Suppressor macrophage treated with lipopolysaccharide for 4 hours (primary cell): ENCODE measurements at places on chromosomes 4 and X.
A peak's percentile ranks its signal among the peaks of the same experiment; 100 is the strongest.

DNA sequence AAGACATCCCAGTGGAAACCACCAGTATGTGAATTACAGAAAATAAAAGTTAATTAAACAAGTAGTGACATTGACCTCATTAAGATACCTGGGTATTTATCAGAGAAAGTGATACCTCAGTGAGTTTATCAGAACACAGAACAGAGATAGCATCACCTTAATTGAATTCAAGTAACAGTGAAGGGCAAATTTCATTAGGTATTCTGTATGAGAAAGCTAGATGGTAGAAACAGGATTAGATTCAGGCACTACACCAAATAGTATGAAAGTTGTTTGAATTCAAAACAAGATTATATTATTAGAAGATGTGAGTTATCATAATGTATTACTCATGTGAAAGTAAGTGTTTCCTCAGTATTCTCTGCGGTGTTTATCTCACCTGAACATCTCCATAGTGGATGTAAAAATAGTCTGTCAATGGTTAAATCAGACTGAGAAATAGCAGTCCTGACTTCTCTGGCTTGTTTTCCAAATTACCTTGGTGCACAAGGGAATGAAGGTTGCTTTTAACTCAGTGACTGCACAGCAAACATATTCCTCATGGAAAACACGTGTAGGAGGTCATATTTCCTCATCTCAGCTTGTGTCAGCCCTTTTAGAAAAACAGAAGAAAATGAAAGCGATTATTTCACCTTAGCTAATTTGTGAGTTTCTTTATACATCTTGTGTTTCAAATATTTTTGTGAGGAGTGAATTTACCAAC, 79.9 kb upstream of the PCDH18 start:
- DNase-seq, result no peak

DNA sequence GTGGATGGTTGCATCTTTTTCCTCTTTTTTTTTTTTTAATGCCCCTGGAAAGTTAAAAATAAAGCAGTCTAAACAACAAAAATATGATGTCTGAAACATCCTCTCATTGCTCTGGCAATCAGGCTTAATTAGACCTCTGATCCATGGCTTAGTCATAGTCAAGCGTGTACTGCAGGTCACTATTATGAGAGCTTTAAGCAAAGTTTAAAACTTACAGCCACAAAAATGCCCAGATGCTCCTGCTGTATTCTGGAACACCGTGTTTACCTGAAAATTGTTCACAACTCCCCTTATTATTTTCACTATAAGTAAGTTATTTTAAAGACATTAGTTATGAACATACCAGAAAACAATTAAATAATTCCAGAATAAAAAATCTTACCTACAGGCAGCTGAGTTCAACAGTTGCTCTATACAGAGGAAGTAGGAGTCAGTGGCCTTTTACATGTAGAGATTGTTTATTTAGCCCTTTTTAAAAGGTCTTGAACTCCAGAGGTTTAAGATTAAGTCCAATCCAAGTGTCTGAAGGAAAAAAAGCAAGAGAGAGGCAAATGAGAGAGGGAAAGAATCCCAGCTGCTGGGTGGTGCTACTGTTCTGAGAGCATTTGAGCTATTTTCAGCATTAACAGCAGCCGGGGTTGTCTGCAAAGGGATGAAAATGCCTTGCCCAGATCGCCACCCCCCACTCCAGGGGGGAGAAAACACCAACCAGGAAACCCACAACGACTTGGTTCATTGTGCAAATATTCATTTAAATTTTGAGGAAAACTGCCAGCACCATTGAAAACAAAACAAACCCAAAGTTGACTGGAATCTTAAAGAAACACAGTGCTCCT, 36.9 kb downstream of the SORBS2 start:
- no peak for DNase-seq

GRCh38 chrX:46837558-46838485, 979 bp downstream of the RP2 start:
- peak; percentile 40 for DNase-seq

DNA sequence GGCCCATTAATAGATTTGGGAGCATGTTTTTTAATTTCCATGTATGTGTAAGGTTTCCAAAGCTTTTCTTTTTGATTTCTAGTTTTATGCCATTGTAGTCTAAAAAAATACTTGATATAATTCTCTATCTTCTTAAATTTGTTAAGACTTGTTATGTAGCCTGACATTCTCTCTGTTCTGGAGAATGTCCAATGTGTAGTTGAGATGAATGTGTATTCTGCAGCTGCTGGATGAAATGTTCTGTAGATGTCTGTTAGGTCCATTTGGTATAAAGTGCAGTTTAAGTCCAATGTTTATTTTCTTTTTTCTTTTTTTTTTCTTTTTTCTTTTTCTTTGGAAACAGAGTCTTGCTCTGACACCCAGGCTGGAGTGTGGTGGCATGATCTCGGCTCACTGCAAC, 378.5 kb upstream of the MAD2L1 start:
- no peak for DNase-seq

DNA sequence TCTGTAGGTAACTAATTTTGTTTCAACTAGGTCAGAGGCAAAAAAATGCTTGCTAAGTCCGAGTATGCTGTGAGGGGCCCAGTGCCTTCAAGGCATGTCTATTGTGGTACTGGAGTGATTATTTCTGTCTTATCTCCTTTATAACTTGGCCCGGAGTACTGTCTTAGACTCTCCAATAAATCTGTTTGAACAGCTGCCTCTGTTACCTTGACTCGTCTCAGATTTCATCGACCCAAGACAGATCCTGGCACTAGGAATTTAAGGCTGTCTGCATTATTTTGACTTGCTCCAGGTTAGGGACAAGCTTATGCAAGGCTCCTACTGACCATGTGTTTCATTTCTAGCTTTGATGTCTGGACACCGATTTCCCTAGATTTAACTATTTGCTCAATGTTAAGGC, 41.1 kb upstream of the NKAP start:
- DNase-seq, result no peak

GRCh38 chrX:101977106-101977505, 45.3 kb upstream of the ZMAT1 start:
- DNase-seq, result no peak

GRCh38 chr4:42676066-42676951, 19.4 kb upstream of the ATP8A1 start:
- DNase-seq, result no peak

GRCh38 chr4:4506961-4507360, 34.9 kb downstream of the STX18 start:
- no peak for DNase-seq

GRCh38 chr4:102687373-102687981, 73.3 kb downstream of the MANBA start:
- DNase-seq, result peak; percentile 55

DNA sequence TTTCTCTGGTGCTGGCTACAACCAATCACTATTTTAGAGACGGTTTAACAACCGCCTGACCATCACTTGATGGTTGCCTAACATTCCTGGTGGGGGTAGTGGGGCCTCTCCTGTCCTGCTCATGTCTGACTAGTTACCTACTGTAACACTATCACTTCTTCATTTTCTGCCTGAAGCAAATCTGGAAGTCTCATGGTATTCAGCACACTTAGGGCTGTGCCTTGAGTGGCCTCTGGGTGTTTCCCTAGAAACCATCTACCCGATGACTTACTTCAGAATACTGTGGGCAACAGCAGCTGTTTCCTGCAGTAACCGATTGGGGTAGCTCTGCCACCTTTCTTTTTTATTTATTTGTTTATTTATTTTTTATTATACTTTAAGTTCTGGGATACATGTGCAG, 880.1 kb upstream of the INTU start:
- no peak for DNase-seq

- DNase-seq, result no peak
Measured at GRCh38 chr4:84837751-84838150, 128.7 kb downstream of the WDFY3 start.

- DNase-seq, result no peak
Measured at GRCh38 chr4:89658701-89659024, 178.3 kb downstream of the SNCA start.

DNA sequence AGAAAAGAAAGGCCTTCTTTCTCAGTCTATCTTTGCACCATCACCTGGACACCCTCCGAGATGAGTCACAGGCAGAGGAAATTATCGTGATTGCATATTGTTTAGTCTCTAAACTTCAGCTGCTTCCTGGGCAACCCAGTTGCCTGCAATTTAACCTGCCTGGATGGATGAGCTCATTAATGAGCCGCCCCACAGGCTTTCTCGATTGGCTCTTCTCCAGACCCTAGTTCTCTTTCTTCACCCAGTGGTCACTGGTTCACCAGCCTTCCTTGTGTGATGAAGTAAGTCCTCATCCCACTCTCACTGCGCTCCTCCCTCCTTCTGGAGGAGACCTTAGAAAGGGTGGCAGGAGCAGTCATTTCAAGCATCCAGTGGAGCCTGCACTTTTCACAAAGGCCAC, 94.4 kb downstream of the SOWAHB start:
- DNase-seq, result no peak

DNA sequence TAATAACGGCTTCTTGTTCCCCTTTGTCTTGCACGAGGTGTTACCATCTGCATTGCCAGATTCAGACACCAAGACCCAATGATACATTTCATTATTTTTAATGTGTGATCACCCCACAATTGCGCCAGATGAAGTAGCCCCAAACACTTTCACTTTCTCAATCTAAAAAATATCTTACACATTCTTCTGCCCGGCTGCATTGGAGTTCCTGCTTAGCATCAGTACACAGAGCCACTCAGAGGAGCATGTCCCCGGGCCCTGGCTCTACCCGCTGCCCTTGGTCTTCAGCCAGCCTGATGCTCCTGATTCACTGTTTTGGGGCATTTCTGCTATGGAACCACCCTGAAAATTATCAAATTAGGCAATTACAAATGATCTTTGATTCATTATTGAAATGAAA, 66.0 kb upstream of the TENM3 start:
- DNase-seq, result no peak

DNA sequence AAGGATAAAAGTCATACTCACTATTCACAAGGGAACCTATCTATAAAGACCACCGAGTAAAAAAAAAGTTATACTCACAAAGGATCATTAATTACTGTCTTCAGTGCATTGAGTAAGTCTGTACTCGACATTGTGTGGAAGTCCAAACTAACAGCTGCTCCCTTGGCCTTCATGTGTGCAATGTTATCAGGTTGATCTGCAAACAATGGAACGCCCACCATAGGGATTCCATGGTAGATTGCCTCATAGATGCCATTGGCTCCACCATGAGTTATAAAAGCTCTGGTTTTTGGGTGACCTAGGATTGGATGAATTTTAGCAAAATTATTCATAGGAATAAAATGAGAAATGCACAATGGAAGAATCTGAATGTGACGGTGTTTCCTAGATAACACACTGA, 10.6 kb downstream of the UGT2B4 start:
- no peak for DNase-seq

GRCh38 chr4:164442180-164442579, 311.8 kb upstream of the SMIM31 start:
- no peak for DNase-seq

DNA sequence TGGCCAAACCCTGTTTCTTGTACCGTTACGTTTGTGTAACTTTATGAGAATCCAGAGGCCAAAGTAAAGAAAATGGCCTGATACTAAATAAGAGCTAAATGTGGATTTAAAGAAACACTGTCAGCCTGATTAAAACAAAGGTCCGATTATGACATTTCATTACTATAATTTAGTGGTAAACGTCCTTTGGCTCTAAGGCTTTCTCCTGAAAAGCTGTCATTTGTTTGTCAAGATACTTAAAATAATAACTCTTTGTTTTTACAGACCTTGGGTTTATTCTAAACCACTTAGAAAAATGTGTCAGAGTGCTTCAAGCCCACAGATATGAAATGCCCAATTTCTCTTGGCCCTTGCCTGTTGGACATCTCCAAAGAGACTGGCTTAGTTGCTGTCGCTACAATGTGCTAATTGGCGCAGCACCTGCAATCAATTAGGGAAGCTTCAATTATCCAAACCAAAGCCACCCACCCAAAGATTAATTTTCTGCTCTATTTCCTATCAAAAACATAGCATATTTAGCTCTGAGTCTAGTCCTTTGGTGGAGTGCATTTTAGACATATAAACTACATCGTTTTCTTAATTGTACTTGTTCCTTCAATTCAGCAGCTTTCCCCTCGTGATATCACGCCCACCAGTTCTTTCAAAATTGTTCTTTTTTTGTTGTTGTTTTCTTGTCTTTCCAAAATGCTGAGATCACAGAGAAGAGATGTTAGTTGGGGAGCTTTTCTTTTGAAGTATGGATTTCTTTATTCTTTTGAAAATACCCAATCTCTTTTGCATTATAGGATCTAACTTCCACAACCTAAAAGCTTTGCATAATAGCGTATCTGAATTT, 13.6 kb downstream of the SMIM20 start:
- no peak for DNase-seq

GRCh38 chr4:8342651-8343261, 73.2 kb downstream of the HTRA3 start:
- DNase-seq, result no peak

- DNase-seq, result no peak
Measured at GRCh38 chr4:163356104-163356503, 12.4 kb downstream of the NPY5R start.
